ENCODE measurements at places on chromosomes 16 and 17.

DNA sequence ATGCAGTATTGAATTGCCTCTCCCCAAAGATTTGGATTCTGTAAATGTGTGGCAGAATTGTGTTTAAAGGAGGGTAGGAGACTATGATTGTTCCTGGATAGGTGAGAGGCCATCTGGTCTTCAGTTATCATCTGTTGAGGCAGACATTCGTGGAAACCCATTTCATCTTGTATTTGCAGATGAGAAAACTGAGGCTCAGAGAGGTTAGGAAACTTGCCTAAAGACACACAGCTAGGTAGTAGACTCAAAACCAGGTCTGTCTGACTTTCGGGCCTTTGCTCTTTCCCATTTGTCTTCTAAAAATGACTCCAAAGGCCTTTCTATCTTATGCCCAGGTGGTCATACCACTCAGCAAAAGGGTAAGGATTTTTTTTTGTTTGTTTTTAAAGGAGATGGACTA is 210.3 kb downstream of the SHISA9 start:
- no peak for DNase-seq

DNA sequence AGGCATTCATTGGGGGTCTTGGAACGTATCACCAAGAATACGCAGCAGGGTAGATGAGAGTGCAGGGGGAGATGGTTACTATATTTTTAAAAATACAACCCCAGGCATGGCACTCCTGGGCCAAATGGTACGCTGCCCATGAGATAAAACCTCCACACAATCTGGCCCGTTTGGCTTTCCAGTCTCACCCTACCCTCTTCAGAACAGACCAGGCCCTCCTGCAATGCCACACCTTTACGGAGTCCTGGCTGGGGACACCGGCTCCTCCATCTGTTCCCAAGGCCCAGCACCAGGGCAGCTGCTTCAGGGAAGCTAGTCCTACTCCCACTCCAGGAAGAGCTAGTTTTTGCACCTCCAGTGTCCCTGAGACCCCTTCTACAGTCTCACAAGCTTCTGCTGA is 24.4 kb downstream of the SNN start:
- no peak for DNase-seq

DNA sequence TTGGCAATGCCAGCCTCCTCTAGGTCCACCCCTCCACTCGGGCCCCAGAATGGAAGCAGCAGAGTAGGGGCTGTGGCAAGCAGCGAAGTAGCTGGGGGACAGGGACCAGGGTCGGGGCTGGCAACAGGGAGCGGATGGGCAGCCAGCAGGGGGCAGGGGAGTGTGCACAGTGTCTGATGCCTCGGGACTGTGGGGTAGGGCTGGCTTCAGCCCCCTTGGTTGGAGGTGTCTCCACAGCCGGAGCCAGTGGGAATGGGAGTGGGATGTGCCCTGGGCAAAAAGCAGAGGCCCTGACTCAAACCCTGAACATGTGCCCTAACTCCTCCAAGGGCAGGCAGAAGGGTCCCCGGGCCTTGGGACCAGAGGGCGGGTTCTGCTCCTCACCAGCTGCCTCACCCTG is 18.5 kb upstream of the ARHGAP27 start:
- no peak for DNase-seq

DNA sequence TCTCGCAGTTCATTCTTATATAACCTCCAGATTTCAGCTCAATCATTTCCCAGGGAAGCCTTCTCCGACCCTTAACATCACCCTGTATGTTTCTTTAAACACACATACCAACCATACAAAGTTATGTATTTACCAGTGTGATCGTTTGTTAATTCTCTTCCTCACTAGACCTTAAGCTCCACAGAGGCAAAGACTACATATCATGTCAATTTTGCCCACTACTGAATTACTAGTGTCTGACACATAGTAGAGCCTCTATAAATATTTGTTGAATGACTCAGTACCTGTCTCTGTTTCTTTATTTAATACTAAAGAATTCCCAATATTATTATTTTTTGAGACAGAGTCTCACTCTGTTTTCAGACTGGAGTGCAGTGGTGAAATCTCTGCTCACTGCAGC is 137.2 kb downstream of the SHISA9 start:
- no peak for DNase-seq

DNA sequence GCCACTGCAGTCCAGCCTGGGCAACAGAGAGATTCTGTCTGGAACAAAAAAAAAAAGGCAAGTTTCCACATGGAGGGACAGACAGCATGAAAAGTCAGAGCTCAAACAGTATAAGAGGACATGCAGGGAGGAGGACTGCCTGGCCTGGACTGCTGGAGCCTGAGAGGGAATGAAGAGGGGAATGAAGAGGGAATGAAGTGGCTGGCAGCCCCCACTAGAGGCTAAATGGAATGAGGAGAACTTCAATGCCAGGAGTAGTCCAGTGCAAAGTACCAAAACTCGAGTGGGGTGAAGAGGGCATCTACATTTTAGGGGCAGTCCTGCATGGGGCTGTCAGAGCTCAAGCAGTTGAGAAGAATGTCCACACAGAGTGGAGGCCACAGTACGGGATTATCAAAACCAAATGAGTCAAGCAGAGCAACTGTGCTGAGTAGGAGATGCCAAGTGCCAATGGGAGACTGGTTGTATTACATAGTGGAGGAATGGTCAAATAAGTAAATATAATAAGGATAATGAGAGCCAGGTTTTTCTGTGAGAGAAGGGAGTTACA is 22.9 kb downstream of the IKZF3 start:
- no peak for DNase-seq

- DNase-seq = no peak
Measured at GRCh38 chr16:84932681-84933080, 78.7 kb downstream of the ZDHHC7 start.

DNA sequence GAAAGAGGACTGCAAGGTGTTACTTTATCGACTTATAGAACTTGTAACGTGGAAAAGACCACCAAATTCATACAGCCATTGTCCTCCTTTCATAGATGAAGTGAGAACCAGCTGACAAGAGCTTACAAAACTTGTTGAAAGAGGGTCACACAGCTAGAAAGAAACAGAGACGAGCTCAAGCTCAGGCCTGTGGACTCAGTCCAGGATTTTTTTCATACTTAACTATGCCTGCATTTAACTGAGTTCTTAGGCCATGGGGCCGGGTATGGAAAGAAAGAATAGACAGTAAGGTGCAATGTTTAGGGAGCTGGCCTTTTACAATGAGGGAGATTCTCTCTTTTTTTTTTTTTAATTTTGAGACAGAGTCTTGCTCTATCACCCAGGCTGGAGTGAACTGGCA is 106.1 kb downstream of the ADAMTS18 start:
- DNase-seq = no peak

DNA sequence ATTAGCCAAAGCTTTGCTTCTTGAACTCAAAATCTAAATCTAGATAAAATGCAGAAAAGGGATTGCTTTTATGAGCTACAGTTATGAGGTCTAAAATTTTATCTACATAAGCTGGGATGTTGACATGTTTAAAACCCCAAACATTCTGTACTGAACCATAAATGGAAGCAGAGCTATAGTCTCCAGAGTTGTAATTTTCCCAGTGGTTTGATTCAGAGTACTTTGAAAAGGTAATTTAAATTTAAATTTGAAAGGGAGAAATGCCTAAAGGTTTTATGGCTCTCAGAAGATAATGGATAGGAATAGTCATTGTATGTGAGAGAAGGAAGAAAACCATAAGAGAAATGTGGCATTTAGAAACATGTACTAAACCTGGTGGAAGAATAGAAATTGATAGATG is 163.2 kb downstream of the PPM1E start:
- no peak for DNase-seq

DNA sequence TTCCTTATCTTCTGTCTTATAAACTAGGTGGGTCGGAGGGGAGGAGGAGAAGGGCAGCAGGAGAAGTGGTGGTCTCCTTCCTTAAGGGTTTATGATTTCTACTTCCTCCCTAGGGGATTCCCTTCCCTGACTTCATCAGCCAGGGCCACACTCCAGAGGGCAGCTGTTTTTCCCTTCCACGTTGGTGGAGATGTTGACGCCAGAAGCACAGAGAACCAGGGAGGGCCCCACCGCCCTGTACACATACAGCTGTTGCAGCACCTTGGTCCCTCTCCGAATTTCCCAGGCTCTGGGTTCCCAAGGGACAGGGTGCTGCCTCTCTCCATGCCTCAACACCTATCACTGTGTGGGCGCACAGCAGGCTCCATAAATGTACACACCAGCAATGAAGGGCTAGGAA is 5.6 kb upstream of the SLC6A4 start:
- DNase-seq = no peak

DNA sequence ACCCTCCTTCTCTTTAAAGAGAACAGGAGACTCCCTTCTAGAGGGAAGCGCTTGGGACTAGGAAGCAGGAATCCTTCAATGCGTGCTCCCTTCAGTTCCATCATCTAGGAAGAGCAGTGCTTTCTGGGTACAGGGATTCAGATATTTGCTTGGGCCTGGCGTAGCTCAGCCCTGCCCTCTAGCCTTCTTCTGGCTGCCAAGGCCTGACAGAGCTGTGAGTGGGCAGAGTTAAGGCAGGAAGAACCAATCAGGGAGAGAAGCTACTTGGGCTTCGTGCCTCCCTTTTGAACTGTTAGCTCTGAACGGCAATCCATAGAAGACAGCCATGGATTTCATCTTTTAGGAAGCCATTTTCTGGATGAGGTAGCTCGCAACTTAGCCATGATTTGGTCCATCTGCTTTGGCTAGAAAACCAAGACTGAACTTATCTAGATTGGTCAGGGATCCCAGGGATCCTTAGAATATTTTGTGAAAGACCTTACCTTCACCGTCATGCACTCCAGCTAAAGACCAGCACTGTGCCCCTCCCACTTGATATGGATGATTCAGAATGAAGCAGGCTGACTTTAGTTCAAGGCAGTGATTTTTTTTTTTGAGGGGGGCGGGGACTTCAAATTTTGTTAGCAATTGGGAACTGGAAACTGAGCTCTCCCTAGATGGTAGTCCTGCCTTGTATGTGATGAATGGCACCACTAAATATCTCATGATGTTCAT is 2.5 kb upstream of the CORO6 start:
- no peak for DNase-seq

- DNase-seq = no peak
Measured at GRCh38 chr16:10130538-10130937, 51.7 kb downstream of the GRIN2A start.

DNA sequence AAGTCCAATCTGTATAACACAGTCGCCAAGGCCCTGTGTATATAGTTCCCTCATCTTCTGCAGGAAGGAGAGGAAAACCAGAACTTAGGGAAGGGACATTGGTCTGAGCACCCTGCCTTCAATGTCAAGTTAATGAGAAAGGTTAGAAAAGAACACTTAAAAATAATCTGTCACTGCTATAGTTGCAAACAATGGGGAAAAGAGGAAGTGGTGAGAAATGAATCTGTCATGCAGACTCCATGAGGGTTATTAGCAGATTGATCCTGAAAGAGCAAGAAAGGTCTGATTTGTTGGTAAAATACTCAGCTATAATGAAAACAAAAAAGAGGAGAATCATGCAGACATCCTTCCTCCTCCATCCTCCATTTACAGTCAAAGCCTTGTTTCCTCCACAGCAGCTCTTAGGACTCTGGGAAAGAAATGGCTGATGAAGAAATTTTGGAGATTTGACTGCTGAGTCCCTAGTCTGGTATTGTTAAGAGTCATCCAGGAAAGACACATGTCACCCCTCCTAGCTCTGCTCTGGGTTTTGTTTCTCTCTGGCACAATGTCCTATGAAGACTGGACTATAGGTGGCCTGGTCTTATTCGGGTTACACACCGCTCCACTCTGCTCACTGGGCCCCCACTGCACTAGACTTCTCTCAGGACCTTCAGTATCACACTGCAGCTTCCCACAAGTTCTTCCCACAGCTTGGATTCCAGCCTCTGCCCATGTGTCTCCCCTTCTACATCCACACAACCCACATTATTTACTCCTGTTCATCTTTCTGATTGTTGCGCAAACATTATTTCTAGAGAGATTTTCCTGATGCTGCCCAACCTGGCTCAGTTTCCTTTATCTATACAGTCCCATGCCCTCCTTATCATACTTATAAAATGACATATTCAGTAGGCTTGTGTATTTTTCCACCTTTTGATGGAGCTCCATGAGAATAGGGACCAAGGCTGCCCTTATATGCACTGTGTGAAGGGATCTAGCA is 56.5 kb upstream of the XYLT1 start:
- no peak for DNase-seq

GRCh38 chr16:84917492-84917891 is 93.8 kb downstream of the ZDHHC7 start:
- no peak for DNase-seq

DNA sequence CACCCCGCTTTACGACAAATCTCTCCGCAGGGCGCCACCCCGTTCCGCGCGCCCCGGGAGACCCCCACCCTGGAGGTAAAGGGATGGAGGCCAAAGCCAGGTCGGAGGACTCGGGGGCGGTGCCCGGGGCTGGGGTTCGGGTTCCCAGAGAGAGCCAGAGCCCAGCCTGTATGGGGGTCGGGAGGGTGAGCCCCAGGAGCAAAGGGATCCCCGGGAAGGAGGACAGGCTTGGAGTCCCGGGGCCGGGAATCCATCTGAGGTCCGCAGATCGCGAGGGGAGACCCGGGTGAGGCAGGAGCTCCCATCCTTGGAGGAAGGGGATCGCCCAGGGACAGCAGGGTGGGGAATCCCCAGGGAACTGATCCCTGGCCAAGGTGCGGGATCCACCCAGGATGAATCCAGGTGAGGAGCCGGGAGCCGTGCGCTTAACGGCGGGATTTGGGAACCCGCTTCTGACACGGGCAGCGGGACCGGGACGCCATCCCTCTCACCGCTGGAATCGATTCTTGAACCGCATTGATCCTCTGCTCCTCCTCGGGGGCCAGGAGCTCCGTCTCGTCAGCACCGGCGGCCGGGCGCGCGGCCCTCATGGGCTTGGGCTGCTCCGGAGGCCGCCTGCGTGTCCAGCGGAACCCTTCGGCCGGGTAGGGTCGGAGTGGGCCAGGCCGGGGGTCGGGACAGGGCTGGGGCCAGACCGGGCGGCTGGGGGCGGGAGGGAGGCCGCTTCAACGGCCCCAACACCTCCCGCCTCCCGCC is at the start of gene MMD:
Gene MMD (minus strand): TSS at position 657 of the 756 bp plus-strand sequence. CDS start 140 bp downstream, at position 517.
- DNase-seq = no peak

DNA sequence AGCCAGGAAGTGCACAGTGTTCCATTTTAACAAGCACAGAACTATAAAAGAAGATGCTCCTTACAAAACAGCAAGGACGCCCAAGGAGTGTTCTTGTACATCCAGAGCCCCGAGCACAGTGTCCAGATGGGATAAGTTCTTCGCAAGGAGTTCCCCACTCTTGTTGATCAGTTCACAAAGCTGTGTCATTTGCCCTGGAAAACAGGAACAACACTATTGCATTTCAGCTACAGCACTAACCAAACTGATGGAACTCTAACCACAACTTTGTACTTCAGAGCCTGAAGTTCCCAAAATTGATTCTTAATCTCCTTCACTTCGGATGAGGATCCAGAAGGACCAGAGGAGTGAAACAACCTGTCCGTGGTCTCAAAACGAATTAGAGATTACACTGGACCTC is 5.1 kb downstream of the COPS3 start:
- DNase-seq = no peak

- DNase-seq = no peak
Measured at GRCh38 chr17:5555254-5555653, 29.1 kb downstream of the NLRP1 start.

- DNase-seq = no peak
Measured at GRCh38 chr17:73268582-73269328, 7.1 kb upstream of the CPSF4L start.
